SK-N-MC (cell line): ENCODE measurements at places on chromosomes 6 and 20.

DNA sequence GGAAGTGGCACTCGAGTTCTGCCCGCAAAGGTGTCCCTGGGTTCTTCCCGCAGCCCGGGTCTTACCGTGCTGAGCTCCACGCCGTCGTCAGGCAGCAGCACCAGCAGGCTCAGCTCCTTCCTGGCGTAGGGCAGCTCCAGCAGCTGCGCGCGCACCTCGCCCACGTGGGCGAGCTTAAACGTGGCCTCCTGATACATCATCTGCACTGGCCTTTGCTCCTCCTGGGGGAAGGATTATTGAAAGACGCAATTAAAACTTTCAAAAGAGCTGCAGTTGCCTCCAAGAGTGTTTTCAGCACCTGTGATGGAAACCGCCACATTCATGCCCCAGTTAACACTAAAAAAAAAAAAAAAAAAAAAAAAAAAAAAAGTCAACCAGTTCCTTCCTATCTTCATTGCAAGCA, 11.3 kb downstream of the SERPINB9 start:
- DNase-seq = no peak

DNA sequence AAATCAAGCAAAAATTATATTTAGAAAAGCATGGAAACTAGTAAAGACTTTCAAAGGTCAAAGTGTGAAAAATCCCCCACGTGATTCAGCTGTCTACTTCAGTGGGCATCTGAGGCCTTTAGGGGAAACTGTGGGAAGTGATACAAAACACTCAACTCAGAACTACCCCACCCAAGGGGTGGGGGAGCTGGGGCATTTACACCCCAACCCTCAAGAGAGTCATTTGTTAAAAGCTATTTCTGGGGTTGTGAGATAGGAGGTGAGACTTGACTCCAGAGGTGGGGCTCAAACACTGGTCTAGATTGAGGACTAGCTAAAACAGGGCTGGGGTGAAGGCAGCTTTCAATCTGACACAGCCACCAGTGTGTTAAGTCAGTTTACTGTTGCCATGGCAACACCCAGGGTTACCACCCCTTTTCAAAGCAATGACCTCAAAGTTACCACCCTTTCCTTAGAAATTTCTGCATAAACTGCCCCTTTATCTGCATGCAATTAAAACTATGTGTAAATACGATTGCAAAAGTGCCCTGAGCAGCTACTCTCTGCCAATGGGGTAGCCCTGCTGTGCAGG, 9.9 kb upstream of the GTSF1L start:
- DNase-seq = no peak

- no peak for DNase-seq
Measured at GRCh38 chr6:162198076-162198475, 529.5 kb downstream of the PRKN start.

GRCh38 chr6:4714961-4715501, 61.2 kb upstream of the CDYL start:
- DNase-seq = no peak

DNA sequence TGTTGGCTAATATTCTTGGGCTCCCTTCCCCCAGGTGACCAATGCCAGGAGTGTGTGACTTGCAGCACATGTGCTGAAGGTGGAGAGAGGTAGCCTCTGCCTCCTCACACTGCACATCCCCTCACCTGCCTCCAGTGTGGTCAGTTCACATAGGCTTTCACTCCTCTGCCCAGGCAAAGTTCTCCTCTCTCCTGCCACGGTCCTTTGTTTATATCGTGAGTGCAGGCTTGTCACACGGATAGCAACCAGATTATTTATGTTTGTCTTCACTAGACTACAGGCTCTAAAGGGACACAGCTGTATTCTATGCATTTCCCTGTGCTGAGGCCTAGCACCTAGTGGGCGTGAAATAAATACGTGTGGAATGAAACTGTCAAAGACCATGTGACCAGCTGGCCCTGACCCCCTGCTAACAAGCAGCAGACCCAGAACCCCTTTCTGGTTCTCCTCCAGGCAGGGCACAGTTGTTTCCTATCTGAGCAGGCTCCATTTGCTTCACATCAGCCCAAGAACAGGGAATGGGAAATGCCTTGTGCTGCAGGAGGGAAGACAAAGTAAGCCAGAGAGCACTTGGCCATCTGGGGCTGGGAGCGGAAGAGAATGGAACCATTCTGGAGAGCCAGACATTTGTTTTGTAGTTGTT, 42.3 kb downstream of the UNC5CL start:
- no peak for DNase-seq
